Mesothelial cell of epicardium (in vitro differentiated cells): ENCODE measurements at places on chromosomes 13 and 19.

DNA sequence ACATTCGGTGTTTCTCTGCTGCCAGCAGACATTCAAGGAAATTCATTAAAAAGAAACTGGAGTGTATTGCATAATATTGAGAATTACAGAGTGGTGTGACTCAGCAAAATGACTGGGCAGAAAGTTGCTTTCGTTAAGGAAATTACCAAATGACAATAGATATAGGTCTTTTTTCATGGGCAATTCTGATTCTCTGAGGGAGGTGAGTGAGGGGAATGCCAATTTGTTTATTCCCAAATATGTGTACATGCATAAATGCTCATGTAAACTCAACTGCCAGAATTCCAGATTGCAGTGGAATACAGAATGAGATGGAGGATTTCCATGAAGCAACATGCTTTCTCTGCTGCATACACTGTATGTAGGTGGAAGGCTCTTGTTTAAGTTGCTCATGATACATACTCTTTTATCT, 1730.1 kb downstream of the SLITRK5 start:
- no peak for DNase-seq

GRCh38 chr13:109026266-109026665, 396.9 kb downstream of the MYO16 start:
- no peak for DNase-seq

DNA sequence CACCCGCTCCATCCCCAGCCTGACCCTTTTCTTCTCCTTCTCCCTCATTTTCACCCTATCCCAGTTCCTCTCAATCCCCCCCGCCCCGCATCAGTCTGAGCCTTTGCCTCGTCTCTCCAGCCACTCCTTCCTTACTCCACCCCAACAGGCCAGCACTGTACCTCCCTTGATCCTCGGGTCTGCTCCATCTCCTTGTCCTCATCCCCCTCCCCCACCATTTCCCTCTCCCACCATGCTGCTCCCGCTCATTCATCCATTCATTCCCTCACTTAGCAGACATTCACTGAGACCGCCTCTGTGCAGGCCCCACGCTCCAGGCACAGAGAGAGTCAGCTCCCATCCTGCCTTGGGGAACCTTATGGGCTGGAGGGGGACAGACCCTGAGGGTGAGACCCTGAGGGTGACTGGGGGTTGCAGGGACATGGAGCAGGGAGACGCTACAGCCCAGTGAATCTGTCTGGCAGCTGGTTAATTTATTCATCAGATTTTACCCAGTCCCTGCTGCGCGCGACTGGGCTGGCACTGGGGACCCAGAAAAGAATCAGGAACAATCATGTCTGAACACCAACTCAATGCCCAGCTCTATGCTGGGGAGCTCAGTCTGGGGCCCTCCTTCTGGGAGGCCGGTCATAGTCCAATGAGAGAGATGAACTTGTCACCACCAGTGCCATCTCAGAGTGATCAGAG, 881 bp downstream of the ARHGAP33 start:
- no peak for DNase-seq

DNA sequence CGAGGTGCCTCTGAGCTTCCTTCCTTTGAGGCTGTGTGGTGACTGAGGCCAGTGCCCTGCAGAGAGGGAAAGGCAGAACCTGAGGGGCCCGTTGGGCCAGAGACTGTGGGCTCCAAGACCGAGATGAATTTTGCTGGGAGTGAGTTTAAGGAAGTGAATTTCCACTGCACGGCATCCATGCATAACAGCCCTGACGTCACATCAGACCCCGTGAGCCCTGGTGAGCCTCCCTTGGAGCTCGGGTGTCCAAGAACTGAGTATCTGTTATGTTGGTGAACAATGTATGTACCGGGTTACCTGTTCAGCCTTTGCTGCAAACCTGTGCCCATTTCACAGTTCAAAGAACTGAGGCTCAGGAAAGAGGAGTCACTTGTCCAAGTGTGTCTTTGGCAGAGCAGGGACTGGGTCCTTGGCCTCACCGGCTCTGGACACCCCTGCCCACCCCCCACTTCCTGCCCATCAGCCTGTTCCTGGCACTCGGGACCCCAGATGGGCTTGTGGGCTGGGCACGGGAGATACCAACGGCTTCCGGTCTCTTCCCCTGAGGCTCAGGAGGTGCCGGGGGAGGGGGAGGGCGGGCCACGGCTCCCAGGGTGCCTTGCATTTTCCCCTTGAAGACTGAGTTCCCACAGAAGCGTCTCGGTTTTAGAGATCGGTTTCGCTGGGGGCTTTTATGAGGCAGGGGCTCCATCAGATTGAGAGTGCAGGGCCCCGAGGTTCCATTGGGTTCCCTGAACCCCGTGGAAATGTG, 33.7 kb downstream of the NFILZ start:
- no peak for DNase-seq

DNA sequence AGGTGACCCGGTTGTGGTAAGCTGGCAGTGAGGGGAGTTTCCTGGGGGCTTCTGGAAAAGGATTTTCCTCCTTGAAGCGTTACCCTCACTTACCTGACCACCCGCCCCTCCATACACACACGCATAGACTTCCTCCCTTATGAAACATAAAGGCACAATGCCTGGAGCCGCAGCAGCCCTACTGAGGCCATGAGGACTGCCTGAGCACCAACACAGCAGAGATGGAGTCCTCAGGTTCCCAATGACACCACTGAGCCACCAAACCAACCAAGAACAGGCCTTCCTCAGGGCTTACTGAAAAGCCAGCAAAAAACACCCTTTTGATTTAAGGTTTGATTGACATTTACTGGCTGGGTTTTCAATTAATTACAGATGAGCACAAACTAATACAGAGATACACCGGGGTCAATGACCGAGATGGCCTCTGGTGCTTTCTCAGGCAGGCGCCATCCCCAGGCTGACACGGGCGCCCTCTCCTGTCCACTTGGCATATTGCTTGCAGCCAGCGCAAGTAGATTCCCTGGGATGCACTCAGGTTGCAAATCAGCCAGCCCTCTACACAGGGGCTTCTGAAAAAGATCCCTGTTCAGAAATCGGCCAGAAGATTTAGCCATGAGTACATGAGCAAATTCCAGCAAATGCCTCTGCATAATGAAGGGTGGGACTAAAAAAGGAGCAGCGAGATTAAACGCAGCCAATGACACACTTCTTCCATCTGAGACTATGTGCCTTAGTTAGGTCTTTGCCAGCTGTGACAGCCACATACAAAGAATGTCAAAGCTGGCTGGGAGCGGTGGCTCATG, 14.8 kb downstream of the OPA3 start:
- no peak for DNase-seq

DNA sequence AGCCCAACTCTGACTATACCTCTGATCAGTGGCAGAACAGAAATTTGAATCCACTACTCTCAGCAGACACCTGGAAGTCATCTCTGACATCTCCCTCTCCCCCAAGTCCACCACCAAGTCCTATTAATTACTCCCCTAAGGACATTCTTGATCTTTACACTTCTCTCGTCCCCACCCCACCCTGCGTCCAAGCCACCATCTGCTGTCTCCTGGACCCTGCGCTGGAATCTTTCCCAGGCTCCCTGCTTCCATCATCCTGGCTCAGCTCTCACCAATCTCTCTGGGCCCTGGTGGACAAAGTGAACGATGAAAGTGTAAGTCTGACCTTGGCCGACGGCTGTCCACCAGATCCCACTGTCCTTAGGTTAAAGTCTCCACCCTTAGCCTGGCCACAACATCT, 145.6 kb upstream of the GJB6 start:
- no peak for DNase-seq

DNA sequence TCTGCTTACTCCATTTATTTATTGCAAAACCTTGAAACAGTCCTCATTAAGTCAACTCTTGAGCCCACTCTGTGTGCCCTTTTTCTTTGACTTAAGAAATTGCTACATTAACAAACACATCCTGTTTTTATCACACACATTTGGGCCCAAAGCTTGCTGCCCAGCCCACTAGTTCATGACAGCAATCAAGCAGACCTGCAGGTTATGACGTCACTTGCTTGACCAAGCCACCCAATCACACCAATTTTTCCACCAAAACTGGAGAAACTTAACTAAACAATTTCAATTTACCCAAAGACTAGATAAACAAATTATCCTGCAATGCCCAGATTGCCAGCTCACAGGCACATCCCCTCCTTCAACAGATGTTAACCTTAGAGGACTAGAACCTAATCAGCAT, 120.7 kb downstream of the ZNF429 start:
- no peak for DNase-seq

DNA sequence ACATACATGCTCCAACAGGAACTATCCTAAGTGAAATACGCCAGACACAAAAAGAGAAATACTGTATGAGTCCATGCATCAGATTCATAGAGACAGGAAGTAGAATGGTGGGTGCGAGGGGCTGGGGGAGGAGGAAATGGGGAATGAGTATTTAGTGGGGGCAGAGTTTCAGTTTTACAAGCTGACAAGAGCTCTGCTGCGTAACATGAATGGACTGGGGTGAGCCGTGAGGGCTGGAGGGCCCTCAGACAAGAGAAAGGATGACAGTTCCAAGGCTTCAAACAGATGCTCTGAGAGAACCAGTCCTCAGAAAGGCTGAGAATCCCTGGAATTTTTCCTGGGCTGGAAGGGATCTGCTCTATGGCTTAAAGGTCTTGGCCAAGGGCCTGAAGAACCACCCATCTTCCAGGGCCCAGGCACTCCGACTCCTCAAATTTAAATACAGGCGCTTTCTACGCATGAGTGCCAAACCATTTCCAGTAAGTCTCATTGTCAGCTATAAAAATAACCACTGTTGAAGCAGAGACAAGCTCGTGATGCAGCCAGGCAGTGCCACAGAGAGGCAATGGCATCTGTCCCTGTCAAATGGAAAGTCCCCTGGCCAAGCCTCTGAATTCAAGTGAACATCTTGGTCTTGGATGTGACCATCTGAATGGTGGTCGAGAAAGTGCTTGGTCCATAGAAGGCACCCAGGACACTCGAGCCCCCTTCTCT, 17.5 kb downstream of the KLF2 start:
- DNase-seq, result no peak

DNA sequence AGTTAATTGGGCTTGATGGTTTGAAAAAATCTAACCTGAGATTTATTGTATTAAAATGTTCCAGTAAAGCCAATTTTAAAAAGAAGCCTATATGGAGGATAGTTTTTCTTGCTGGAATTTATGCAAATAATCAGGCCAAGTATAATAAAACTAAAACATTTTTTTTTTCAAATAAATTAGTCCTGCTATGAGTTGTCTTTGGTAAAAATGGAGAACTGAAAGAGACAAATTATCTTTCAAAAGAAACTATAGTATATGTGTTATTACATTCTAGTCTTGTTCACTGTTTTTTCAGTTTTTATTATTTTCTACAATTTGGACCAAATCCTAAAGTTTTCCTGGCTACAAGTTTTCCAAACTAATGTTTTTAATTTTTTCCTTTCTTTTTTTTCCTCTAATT, 468.9 kb downstream of the UQCRFS1 start:
- no peak for DNase-seq

DNA sequence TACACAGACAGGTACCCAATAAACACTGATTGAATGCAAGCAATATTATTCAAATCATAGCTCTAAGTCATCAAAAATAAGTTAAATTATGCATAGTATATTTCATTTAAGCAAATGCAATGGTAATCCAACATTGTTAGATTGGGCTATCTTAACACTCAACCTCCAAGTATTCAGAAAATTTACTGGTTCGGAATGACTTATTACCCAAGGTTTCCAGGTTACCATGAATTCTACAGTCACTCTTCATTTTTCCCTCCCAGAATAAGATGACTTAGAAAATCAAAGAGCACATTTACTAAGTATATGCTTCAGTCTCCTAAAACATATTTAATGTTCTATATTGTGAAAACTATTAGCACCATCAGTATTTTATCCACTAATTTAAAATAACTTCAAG, 6.0 kb downstream of the UBL3 start:
- no peak for DNase-seq

DNA sequence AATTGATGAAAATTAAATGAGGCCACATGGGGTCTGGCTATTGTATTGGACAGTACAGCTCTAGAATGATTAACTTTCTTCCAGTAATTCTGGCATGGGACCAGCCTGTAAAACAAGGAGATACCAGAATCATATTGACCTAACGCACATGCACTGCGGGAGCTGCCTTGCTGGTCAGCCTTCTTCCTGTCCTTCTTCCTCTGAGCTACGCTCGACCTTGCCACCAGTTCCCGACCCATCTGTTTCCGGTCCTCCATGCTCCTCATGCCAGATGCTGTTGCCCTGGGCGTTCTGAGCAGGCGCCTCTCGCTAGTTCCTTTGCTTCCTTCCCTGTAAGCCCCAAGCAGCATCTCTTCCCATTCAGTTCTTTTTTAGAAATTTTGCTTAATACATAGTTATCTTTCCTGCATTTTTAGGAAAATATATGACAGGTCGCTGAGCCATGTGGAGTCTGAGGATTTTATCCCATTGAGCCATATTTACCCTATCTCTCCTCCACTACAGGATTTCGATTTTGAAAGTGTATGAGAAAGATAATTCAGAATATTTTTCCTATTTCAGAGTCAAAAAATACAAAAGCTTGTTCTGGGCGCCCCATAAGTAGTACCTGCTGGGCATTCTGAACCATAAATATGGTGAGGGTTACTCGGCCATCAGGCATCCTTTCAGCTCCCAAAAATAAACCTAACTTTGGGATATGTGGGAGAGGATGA, 38.6 kb downstream of the TNFRSF19 start:
- DNase-seq, result no peak

GRCh38 chr19:55678121-55678671, 3.2 kb downstream of the EPN1 start:
- DNase-seq, result no peak

GRCh38 chr19:41415154-41415571, 12.0 kb downstream of the B3GNT8 start:
- DNase-seq, result no peak

- no peak for DNase-seq
Observed at GRCh38 chr13:103523858-103524257, 457.6 kb upstream of the SLC10A2 start.

DNA sequence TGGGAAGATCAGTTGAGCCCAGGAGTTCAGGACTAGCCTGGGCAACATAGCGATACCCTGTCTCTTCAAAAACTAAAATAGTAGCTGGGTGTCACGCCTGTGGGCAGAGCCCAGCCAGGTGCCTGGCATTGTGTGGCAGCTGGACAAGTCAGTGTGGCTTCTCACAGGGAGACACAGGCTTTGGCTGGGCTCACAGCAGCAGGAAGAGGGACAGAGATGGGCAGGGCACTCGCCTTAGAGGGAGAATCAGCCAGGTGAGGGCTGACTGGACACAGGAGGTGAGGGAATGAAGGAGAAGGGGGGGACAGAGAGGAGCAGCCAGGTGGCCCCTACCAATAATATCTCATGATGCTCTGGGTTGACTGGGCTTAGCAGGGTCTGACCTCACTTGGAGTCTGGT, 3.3 kb downstream of the FAM32A start:
- no peak for DNase-seq
